Stimulated activated CD4-positive, alpha-beta T cell treated with anti-CD3 and anti-CD28 coated beads, Interleukin-2, amount 100 ng/mL, for 4 hours (primary cell): ENCODE measurements at places on chromosomes 13 and 19.

- no peak for DNase-seq
These were observed 21.3 kb downstream of the ARHGEF1 start for GRCh38 chr19:41904118-41904870.

DNA sequence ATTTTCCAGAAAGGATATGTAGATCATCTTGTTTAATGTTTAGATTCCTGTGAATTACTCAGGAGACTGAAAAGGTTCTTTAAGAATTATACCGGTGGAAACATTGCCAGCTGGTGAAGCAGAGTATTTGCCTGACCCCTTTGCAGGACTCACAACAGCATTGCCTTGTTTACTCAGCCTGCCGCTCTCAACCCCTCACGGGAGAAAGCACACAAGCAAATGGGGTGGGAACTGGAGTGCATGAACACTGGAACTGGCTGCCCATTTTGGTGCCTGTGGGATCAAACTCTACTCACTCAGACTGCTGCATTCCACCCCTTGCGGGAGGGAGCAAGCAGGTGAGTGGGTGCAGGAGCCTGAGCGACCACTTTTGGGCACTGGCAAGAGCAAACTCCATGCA lies 804.7 kb upstream of the SLITRK1 start:
- no peak for DNase-seq

- DNase-seq, result no peak
These were observed 8.8 kb downstream of the INAFM1 start for GRCh38 chr19:47283405-47284059.

GRCh38 chr19:31332096-31332495 lies 17.1 kb downstream of the TSHZ3 start:
- no peak for DNase-seq

- DNase-seq, result peak; percentile 74
These were observed 68.4 kb upstream of the TM9SF2 start for GRCh38 chr13:99432609-99433542.

DNA sequence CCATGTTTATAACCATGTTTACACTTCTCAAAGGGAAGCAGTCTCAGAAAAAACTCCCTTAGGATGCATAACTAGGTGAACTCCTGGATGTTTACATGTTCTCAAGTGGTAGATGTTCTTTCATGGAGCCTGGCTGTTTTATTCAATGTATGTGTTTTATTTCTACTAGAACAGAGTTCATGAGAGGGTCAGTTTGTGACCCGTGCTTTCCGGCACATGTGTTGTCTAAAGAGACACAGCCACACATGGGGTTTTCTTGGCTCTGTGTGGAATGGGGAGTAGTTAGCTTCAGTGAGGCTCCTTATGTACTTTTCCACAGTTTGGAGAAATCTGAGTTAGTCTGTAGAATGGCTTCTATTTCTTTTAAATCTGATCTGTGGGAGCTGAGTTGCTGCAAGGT lies 60.9 kb downstream of the ATP8A2 start:
- DNase-seq, result no peak

DNA sequence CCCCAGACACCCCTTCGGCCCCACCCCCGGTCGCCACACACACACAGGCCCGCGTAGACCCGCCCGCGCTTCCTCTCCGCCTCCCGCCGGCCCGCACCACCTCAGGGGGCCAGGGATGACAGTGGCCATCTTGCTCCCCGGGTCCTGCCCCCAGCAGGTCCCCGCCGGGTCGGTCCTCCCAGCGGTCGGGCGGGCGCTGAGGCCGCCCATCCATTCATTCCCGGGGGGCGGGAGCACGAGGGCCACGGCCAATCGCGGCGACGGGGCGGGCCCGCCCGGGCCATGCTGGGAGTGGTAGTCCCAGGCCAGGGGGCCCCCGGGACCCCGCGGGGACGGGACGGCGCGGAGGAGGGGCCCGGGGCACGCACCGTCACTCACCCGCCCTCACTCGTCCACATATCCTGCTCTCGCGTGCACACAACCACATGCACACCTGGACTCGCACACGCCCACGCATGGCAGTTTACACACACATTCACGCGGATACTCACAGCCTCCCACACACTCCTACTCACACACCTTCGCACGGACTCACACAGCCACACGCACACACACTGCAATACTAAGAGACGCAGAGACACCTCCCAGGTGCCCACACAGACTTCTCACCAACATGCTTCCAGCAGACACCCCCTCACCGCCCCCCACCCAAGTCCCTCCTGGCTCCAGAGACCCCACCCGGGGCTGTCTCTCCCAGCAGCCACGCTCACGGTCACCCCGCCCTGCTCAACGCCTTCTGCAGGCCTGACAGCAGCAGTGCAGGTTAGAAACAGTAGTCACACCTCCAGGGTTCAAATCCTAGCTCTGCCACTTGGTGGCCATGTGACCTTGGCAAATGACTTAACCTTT lies at the start of gene DPF1:
DPF1 (minus strand) TSS at position 209 of the 849 bp plus-strand sequence; CDS start at position 129, 80 bp downstream.
- peak; percentile 64 for DNase-seq

- DNase-seq, result peak; percentile 57
These were observed 15.0 kb upstream of the SLC35E1 start for GRCh38 chr19:16586991-16587832.

GRCh38 chr19:58395220-58395978 lies at the start of gene RNF225:
Gene RNF225, plus strand, starts transcription at chr19:58395656. Its CDS starts 434 bp downstream, at chr19:58396090.
- DNase-seq, result no peak

DNA sequence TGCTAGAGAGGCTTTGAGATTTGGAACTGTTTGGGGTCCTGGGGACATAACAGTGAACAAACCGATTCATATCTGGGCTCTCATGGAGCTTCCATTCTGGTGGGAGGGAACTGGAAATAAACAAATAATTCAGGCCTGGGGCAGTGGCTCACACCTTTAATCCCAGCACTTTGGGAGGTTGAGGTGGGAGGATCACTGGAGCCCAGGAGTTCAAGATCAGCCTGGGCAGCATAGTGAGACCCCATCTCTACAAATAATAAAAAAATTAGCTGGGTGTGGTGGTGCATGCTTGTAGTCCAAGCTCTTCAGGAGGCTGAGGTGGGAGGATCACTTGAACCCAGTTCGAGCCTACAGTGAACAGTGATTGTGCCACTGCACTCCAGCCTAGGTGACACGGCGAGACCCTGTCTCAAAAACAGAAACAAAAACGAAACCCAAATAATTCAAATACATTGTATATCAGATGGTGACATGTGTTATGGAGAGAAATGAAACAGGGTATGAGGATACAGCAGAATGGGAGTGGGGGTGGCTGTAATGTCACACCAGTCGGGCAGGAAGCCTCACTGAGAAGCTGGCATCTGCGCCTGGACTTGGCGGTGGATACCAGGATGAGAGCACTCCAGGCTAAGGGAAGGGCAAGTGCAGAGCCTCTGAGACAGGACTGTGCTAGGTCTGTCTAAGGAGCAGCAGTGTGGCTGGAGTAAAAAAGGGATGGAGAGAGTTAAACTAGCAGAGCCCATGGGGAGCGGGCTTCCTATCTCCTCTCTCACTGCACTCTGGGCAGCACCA lies 131.1 kb upstream of the ZNF536 start:
- DNase-seq, result no peak

GRCh38 chr13:27236478-27236877 lies 14.9 kb upstream of the RPL21 start:
- no peak for DNase-seq

GRCh38 chr13:77513719-77514335 lies 21.7 kb upstream of the SCEL start:
- no peak for DNase-seq

DNA sequence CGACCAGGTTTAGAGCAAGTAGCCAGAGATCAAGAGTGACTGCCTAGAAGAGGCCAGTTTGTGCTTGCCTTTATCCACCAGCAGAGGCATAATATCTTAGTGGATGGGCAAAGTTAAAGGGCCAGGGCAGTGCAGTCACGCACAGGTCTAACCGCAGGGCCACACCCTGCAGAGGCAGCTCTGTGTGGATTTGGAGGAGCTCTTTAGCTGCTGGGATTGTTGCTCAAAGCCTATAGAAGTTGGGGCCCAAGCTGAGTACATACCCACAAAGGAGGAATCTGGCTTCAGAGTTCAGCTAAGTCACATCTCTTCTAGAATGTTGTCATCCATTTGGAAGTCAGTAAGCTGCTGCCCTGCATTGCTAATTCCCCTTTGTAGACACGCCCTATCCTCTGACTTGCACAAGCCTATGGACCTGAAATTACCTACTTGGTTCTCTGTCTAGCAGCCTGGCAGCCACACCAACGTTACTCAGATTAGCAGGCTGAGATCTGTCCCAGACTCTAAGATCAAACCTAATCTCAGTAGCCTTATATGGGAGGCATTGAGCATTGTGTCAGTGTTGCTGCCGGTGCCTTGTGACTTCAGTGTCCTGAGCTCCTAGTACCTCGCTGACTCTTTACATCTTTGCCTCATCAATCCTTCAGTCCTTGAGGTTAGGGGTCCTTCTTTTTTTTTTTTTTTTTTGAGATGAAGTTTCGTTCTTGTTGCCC lies 102.9 kb upstream of the STARD13 start:
- DNase-seq, result no peak

- DNase-seq, result no peak
These were observed 20.3 kb downstream of the TUBA3C start for GRCh38 chr13:19161308-19161707.

- no peak for DNase-seq
These were observed 97.3 kb downstream of the SERP2 start for GRCh38 chr13:44470638-44471562.

DNA sequence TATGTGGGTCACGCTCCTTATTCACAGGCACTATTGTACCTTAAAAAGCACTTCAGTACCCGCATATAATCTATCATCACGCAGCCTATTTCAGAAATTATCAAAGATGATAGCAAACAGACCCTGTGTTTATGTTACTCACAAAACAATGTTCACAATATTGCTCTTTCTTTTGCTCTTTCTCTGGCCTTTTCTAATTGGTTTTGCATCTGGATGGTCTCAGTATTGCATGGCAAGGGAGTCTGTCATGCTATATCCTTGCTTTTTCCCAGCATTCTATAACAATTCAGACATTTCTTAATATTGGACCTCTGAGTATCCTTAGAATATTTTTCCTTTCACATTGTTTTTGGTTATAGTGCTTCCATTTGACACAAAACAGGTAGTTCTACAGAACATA lies 541.8 kb upstream of the KLF12 start:
- DNase-seq, result no peak

- DNase-seq, result no peak
These were observed 65.9 kb downstream of the KCNRG start for GRCh38 chr13:50080911-50081678.

DNA sequence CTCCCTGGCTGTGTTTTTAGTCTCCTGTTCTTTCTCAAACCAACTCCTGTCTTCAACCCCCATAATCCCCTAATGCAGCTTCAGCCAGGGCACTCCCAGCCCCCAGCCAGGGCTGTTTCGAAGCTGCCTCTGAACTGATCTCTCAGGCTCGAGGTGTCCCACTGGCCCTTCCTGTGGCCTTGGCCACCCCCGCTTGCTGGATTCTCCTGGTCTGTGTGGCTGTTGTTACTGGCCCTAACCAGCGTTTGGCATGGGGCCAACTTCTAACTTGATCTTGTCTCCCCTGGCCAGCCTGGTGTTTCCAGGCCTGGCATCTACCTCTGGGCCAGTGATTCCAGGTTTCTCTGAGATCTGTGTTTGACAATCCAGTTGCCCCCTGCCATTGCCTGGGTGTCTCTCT lies 11.0 kb downstream of the XAB2 start:
- no peak for DNase-seq

GRCh38 chr19:18514800-18515682 lies 6.8 kb downstream of the ELL start:
- DNase-seq, result no peak

GRCh38 chr13:33227927-33228647 lies 57.5 kb downstream of the STARD13 start:
- no peak for DNase-seq

- no peak for DNase-seq
These were observed 347.2 kb downstream of the RFC3 start for GRCh38 chr13:34165158-34165557.

GRCh38 chr13:25654322-25654721 lies 282.5 kb downstream of the ATP8A2 start:
- no peak for DNase-seq

- DNase-seq, result no peak
These were observed 439.5 kb downstream of the EFNB2 start for GRCh38 chr13:106095919-106096318.

- DNase-seq, result no peak
These were observed 28.6 kb downstream of the BICRA start for GRCh38 chr19:47637550-47637949.

DNA sequence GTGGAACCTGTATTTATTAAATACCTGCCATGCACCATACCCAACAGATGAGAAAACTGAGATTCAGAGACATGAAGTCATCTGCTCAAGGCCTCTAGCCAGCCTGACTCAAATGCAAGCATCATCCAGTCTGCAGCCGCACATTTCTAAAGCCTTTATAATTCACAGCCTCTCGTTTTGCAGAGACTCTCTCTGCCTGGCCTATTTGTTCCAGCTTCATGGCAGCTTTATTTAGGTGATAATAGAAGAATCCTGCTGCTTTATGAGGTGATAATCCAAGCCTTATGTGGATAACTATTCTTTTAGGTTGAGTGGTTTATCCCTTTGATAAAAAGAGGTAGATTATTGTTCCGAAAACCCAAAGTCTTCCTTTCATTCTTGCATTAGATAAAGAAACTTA lies 58.4 kb downstream of the OXGR1 start:
- no peak for DNase-seq

DNA sequence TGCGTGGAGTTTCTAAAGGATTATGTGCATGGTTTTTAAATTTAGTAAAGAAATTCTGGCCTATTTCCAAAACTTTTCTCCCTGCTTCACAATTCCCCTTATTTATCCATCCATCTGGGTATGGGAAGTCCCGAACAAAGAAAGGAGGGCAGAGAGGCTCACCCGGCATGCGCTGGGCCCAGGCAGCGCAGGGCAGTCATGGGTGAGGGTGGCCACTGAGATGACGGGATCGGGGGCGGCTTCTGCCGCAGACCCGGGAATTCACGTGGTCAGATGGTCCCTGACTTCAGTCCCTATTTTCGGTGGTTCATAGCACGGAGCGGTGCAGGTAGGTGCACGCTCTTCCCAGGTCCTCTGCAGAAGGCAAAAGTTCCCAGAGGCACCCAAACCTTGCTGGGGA lies 14.5 kb downstream of the IRS2 start:
- DNase-seq, result no peak

DNA sequence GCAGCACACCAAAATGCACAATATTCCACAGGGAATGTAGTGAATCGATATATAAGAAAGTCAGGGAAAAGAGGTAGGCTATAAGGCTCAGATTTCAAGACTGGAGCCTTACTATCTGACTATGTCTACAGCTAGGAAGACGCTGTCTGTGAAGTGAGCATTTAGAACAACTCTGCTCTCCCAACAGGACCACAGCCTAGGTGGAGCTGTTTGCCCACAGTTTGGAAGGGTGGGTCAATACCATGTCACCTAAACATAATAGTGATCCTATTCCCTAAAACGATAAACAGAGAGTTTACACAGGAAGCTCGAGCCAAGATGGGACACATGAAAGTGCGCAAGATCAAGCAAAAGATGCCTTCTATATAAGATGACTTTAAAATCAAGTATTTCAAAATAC lies 2486.0 kb upstream of the PCDH20 start:
- DNase-seq, result no peak

GRCh38 chr13:74052402-74052928 lies 81.7 kb downstream of the KLF12 start:
- no peak for DNase-seq

DNA sequence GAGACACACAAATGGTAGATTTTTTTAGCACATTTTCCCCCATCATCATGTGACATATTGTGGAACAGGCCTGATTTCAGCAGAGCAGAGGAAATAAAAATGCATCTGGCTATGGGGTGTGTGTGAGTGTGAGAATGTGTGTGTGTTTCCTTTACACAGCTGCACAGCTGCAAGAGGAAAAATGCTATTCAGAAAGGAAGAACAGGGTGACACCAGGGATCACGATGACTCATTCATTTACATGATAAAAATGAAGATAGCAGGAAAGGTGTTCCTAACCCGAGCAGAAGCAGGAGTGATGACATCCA lies 469.5 kb upstream of the TSHZ3 start:
- no peak for DNase-seq
